ENCODE measurements at places on chromosomes 13 and 19. TPM values are rescaled to one million over a fixed set of nuclear protein-coding genes. Genes with fewer than 3 reads are reported as not detected.

DNA sequence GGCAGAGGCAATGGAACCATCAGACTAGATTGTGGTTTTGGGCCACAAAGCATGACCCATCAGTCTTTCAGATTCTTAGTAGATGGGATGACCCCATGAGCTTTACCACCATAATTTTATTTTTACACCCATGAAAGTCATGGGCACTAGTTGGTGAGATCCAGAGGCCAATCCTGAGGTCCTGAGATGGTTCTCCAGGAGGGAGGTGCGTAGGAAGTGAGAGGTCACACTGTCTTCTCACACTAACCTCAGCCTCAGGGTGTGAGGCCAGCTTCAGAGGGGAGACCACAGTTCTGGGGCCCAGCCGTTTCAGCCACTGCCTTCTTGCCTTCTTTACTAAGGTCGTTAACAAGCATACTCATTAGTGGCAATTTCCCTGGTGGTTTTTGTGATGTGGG, 106.4 kb downstream of the AKAP11 start:
- DNase-seq: no peak

DNA sequence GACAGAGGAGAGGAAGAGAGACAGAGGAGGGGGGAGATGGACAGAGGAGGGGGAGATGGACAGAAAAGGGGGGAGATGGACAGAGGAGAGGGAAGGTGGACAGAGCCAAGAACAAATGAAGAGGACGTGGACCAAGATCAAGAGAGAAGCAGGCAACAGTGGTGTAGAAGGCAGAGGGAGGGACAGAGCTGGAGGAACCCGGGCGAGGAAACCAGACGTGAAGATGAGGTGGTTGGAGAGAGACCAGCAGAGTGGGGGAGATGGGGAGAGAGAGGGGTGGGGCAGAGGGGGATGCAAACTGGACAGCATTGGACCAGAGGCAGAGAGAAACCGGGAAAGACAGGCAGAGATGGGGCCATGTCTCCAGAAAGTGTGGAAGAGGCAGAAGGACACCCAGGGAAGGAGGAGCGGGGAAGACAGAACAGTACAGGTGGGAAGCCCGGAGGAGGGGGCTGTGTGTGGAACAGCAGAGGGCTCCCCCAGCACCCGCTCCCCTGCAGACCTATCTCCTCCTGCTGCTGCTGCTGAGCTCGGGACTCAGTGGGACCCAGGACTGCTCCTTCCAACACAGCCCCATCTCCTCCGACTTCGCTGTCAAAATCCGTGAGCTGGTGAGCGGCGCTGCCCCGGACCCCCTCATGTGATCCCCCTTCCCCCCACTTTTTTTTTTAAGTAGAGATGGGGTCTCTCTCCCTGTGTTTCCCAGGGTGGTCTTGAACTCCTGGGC, 1.3 kb downstream of the FLT3LG start:
- no peak for DNase-seq

Gene POU2F2
- 0.58 TPM for total RNA-seq

- DNase-seq: no peak
Measured at GRCh38 chr13:110882972-110883371, 31.9 kb downstream of the ANKRD10 start.

- no peak for DNase-seq
Measured at GRCh38 chr19:29566496-29567054, 39.5 kb upstream of the POP4 start.

DNA sequence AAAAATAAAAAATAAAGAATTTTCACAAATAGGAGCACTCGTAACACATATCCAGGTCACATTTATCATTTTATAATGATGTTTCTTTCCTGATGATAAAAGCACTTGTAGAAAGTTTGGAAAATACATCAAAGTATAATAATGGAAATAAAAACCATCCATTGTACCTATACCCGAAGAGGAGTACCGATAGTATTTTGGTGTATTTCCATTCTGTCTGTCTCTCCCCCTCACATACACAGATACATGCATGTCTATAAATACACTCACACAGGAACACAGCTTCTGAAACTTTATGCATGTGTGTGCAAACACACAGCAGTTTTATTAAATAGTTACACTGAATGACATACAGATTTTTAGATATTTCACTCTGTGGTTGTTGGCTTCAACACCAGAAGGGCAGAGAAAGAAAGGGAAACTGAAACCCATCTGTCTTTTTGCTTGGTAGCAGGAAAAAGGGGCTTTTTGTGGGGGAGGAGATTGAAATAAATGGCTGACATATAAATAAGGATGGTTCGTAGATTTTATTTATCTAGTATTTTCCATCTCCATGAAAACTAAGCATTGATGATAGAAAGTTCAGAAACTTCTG, 114.8 kb downstream of the LRCH1 start:
- no peak for DNase-seq

GRCh38 chr13:40764587-40765403, 6.2 kb downstream of the MRPS31 start:
- no peak for DNase-seq

DNA sequence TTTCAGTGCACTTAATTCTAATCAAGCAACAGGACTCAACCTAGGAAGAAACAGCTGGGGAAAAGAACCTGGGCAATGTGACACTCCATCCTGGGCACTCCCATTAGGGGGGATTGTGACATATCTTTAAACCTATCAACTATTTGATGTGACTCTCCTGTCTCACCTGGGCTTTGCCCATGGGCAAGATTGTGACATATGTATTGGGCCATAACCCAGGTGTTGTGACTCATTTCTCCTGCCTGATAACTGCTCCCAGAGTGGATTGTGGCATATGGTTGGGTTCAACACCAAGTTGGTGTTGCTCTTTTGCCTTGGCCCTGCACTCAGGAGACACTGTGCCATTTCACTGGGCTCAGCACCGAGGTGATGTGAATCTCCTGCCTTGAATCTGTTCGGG, 82.6 kb downstream of the ZNF723 start:
- no peak for DNase-seq

Gene ZNF625
- total RNA-seq: 11.5 TPM

- peak; percentile 90 for DNase-seq
Measured at GRCh38 chr19:9847087-9847671, 12.1 kb downstream of the PIN1 start.

- no peak for DNase-seq
Measured at GRCh38 chr13:40406405-40407120, 259.9 kb downstream of the FOXO1 start.

Gene KLK12
- total RNA-seq: not detected

- no peak for DNase-seq
Measured at GRCh38 chr13:103033999-103034398, 32.2 kb downstream of the SLC10A2 start.

All from chondrocyte (in vitro differentiated cells).